Occipital lobe (tissue), 3 donors: ENCODE measurements at places on chromosomes 4 and X. TPM values are rescaled to one million over a fixed set of nuclear protein-coding genes. Genes with fewer than 3 reads are reported as not detected.

Gene UGT2B17
- not detected for total RNA-seq

Gene ZCCHC12
- 23.2 TPM for total RNA-seq

Gene CT83
- not detected for total RNA-seq

Gene PNCK
- total RNA-seq, result 27.5 TPM

Gene DMD
- total RNA-seq, result 78.5 TPM

Gene SLC25A53
- 12.3 TPM for total RNA-seq

Gene ALAS2
- total RNA-seq, result 32.0 TPM

Gene SNCA
- 96.4 TPM for total RNA-seq

Gene FRMD7
- total RNA-seq, result not detected
